Occipital lobe (tissue), 3 donors: ENCODE measurements at places on chromosomes 1 and 21.

GRCh38 chr1:43666608-43667007, 16.7 kb downstream of the KDM4A start:
- DNase-seq = no peak

- DNase-seq = no peak
These were observed 433 bp upstream of the DMBX1 start for GRCh38 chr1:46489169-46489637.

- DNase-seq = no peak
These were observed 33.3 kb downstream of the PLEKHO1 start for GRCh38 chr1:150183061-150183460.

DNA sequence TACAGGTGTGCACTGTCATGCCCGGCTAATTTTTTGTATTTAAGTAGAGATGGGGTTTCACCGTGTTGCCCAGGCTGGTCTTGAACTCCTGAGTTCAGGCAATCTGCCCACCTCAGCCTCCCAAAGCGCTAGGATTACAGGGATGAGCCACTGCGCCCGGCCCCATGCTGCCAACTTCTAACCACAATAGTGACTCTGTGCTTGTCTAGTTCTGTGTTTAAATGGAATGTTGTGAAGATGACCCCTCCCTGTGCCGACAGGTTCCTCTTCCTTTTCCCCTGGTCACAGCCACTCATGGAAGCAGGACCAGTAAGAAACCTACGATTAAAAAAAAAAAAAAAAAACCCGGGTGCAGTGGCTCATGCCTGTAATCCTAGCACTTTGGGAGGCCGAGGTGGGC, 4.7 kb downstream of the MAP1LC3C start:
- no peak for DNase-seq

GRCh38 chr1:158398818-158399514, at the start of gene OR10T2:
TSS of gene OR10T2 (minus strand) at chr1:158399466. CDS start at chr1:158399466, 0 bp downstream.
- DNase-seq = no peak

DNA sequence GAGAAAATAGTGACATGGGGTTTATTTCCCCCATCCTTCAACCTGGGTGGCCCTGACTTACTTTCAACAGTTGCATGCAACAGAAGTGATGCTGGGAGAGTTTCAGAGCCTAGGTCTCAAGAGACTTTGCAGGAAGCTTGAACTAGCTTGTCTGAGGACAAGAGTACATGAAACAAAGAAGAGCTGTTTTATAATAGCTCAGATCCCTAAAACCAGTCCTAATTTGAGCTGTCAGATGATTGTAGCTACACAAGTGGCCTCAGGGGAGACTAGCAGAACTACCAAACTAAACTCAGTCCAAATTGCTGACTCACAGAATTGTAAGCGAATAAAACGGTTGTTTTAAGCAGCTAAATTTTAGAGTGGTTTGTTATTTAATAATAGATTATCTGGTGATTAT, 17.1 kb downstream of the RC3H1 start:
- DNase-seq = no peak

DNA sequence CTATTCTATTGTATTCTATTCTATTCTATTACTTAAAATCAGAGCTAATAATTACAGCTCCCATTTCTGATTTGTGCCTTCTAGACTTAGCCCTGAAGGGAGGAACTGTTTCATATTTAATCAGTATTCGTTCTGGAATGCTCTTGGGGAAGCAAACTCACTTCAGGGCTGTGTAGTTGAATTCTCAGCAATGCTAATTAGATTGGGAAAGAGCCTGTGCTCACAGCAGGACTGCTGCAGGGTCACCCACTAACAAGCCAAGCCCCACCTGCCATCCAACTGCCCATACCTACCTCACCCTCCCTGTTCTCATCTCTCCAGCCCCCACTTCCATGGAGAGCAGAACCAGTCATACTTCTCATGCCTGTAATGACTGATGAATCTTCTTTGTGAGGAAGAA, 464.2 kb downstream of the PTPRU start:
- no peak for DNase-seq

DNA sequence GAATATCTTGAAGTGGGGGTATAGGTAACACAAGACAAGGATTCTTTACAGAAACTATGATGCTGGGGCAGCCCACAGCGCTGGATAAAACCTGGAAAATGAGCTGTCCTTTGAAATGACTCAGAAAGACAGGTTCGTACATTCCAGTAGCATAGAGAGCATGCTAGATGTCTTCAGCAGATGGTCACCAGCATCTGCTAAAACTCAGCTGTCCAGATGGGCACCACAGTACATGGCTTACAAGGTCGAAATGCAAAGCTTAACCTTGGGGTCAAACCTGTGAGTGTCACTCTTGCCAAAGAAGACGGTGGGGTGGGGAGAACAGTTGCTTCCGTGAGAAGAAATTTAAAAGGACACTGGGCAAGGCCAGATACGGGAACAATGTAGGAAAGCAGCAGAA, 41.3 kb upstream of the TRIM45 start:
- DNase-seq = no peak

DNA sequence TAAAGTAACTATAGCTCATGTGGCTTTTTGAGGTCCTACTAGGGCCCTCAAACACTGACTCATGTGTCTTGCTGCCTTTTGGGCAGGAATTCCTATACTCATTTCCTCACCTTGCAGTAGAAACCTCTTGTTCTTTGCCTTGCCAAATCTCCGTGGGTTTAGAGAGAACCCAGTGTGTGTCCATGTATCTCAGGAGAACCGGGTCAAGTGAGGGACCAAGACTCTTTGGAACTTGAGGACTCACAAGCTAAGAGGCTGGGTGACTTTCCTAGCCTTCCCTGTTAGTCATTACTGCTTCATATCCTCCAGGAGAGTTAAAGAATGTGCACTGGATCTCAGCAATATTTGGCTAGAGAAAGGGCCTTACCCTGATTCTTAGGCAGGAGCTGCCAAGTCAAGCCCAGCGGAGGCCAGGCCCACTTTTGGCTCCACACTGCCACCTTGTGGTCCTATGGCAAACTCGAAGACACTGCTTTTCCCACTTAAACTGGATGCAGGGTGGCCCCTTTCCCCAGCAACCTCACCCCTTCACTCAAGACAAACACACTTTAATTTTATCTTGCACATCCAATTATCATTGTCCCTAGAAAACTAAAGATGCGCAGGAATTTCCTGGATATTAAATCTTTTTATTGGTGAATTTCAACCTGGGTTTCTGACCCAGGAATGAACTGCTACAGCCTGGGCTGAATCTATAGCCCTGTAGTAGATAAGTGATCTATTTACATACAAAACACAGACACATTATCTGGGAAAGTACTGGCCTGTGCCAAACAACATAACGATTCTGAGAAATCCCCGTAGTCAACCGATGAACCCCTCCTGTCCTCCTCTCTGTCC, 10.6 kb downstream of the AVPR1B start:
- DNase-seq = peak; percentile 65

GRCh38 chr1:197915862-197916499, 1.2 kb upstream of the LHX9 start:
- DNase-seq = no peak

- DNase-seq = no peak
These were observed 129.5 kb upstream of the ERRFI1 start for GRCh38 chr1:8155528-8156186.

GRCh38 chr1:12544992-12545391, 73.0 kb downstream of the DHRS3 start:
- DNase-seq = no peak
